Mesenteric fat pad (tissue), 1 donor: ENCODE measurements at places on chromosomes 4 and X.

DNA sequence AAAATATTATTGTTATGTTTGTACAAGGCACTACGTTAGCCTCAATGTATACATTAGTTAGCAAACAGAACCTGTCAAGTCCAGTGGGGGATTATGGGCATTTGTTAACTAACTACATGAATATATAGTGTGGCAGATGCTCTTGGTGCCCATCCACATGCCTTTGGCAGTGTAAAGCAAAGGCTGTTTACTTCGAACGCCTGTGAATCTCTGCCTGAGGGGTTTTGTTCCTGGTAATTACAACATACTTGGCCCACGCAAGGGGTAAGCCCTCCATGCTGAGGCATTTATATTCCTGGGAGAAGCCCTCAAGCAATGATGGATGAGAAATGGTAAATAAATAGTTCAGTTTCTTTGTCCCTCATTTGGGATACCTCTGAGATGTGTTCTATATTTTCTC lies 119.7 kb downstream of the IL1RAPL1 start:
- no peak for DNase-seq

GRCh38 chr4:100034023-100034664 lies 84.1 kb upstream of the H2AZ1 start:
- DNase-seq, result no peak

DNA sequence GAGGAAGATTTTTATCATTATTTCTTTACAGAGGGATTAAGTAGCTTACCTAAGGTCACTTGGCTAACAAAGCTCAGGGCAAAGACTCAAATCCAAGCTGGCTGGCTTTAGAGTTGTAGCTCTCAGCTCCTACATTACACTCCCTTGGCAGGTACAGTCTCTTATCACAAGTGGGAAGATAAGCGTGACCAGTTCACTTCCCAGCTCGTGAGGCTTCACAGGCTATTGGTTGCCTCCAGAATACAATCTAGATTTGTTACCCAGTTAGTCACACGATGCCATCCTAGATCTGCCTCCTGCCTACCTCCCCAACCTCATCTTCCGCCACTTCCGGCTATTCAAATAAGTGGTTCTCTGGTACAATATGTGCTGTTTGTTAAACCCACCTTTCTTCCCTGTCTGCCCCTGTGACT lies 3.7 kb downstream of the MMRN1 start:
- DNase-seq, result no peak

DNA sequence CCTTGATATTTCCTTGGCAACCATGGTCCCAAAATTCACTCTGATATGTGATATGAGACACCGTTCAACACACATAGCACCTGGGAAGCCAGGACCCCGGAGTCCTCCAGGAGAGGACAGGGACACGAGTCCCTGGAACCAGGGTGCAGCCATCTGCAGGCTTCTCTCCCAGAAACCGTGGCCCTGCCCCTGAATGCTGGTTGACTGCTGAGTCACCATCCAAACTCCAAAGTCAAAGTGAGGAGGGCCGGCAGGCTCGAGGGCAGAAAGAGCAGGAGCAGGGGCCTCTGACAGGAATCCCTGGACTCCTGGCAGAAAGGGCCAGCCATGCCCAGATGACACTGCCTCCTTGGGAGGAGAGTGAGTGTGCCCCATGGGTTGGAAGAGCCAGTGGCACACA lies 6.9 kb upstream of the PNMA6A start:
- DNase-seq, result no peak

DNA sequence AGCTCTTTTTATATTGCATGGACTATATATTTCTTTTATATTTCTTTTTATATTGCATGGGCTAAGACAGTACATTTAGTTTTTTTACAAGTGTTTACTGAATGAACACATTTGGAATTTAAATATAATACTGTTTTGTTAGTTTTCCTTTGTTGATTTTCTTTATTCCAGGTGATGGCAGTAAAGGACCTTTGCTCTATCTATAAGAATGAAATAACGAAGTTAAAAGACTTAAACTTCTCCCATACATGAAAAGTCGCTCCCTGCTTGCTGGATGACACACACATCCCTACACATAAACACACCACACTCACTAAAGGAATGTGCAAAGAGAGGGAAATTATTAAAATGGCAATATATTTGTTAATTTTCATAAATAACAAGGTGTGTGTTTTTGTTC lies 102.5 kb upstream of the ANXA10 start:
- no peak for DNase-seq

- DNase-seq, result no peak
These were observed 635.0 kb upstream of the NR3C2 start for GRCh38 chr4:149077181-149077580.
